ENCODE measurements at places on chromosomes 4 and X.
A peak's percentile ranks its signal among the peaks of the same experiment; 100 is the strongest.

- no peak for DNase-seq
Measured at GRCh38 chr4:114734594-114734993, 136.0 kb downstream of the UGT8 start.

- DNase-seq: no peak
Measured at GRCh38 chr4:148857239-148857972, 415.2 kb upstream of the NR3C2 start.

DNA sequence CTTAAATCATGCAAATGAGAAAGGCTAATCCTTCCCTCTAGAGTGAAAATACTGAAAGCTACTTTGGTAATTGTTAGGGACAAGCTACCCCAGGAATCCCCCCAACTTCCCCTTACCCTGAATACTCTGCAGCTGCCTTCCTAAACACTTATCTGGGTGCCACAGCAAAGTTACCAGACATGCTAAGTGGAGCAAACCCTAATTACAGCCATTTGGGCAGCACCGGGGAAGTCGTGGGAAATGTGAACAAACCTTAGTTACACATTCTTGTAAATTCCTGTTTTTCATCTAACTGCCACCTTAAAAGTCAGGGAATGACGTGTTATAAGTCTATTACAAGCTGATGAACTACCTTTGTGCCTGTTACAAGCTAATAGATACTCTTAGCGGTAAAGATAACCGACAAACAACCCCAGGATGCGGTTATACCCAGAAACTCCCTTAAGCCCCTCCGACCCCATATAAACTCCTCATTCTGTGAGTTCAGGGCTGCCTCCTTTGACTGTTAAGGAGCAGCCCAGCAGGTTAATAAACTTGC, 66.0 kb upstream of the PLAC8 start:
- no peak for DNase-seq

DNA sequence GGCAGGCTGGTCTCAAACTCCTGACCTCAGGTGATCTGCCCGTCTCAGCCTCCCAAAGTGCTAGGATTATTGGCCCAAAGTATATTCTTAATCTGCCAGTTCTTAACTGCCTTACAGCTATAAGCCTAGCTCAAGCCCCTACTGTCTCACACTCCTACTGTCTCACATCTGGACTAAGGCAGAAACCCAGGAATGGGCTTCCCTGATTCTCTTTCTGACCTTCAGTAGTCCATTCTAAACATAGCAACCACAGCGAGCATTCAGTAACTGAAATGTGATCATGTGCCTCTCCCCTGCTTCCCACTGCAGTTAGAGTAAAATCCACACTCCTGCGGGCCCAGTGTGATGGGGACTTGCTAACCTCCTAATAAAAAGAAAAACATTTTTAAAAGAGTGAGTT, 58.9 kb downstream of the MTMR1 start:
- DNase-seq: no peak

GRCh38 chrX:72141372-72142004, 9.8 kb upstream of the RTL5 start:
- no peak for DNase-seq

GRCh38 chr4:178448372-178449035, 1006.3 kb upstream of the AGA start:
- DNase-seq: no peak

- no peak for DNase-seq
Measured at GRCh38 chrX:147072747-147073146, 258.2 kb upstream of the CXorf51A start.

DNA sequence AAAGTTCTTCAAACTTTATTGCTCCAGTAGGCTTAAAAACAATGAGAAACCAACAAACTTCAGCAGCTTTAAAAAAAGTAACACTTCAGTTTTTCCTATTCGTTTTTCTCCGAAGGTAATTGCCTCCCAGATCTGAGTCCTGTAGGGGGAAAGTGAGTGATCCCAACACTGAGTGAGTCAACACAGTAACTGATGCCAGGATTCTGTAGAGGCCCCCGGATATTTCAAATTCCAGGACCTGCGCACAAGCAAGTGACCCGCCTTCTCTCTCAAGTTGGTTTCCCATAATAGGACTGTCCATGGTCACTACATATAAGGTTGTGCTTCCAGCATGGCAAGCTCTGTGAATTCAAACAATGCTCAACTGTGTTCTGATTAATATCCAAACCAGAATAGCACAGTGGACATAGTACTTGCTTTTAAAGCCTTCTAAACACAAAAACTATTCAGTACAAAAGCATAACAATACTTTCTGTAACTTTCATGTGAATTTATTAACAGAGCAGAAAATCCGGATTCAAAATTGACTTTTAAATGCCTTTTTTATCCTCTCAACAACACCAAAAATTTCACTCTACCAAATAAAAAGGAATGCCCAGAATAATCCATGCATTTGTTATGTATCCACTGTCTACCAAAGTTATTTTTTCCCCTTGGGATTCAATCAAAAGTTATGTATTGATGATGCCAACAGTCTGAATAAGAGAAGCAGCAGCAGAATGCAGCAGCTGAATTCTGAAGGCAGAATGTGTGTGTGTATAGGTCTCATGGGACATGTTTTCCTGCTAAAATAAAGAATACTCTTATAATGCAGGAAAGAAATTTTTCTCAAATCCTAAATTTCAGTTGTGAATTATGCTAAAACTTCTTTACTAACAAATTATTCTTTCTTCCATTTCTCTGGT, at the start of gene DMD:
DMD (minus strand) TSS at position 194 of the 905 bp plus-strand sequence. CDS start 237 bp downstream, outside the sequence.
- no peak for DNase-seq

GRCh38 chr4:100118181-100118580, 72.1 kb downstream of the DDIT4L start:
- no peak for DNase-seq

DNA sequence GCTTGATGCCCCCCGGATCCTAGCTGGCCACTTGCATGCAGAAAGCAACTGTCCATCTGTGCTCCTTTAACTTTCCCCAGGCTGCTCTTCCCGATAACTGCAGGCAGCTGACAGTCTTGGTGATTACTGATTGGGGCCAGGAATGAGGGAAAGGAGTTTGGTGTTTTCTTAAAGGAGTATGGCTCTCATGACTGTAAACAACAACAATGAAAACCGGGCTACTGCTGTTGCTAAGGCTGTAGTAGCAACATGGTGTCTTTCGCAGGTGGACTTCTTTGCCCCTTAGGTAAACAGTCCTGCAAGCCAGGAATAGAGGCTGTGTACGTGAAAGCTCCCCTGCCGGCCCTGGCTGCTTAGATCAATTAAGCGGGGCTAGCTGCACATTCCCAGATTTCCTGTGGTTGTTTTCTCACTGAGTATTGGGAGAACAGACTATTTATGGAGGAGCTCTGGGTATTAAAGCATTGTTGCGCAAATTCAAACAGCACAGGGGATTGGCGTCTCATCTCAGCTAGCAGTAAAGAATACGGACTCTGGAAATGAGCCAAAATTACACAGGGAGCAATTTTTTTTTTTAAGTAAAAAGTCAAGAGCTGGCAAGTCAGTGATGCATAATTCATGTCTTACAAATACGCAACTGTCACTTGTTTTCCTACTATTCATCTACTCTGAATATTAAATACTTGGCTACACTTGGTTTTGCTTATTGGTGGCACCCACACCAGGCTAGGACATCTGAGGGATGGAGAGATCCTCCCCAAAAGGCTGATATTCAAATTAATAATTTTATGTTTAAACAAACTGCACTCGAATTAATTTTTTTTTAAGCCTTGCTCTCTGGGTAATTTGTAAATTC, 61.6 kb upstream of the NAP1L5 start:
- no peak for DNase-seq

GRCh38 chr4:16278178-16278577, 51.9 kb upstream of the TAPT1 start:
- DNase-seq: no peak

GRCh38 chrX:20585782-20586181, 319.1 kb upstream of the RPS6KA3 start:
- no peak for DNase-seq

GRCh38 chr4:140156529-140157171, 2.7 kb upstream of the MAML3 start:
- DNase-seq: no peak

- DNase-seq: no peak
Measured at GRCh38 chrX:18194688-18195087, 26.0 kb downstream of the BEND2 start.

DNA sequence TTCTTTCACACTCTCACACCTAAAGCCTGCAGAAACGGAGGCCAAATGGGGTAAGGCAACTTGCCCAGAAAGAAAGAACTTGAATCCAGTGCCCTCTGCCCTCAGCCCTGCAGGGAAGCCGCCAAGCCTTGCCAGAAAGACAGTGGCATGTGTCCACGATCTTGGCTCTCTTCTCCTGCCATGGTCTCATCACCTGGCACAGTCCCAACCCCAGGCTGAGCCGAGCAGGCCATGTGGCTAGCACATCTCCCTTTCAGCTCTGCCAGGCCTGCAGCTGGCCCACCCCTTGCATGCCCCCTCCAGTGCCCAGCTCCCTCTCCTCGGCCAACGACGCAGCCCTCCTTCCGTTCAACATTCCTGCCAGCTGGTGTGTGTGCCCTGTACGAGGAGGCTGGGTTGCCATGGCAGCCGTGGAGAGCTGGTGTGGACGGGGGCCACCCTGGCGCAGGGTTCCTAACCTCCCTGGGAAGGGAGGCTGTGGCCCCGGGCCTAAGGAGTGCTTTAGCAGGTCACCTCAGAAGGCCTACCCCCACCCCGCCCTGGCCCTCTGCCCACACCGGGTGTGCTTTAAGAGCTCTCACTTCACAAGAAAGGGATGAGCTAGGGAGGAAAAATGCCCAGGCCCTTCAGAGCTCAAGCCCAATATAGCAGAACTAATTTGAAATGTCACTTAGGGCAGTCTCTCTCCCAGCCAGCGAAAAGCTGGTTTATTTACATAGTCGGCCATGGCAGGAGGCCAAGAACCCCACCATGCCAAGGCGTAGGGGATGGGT, 73.0 kb upstream of the PJA1 start:
- DNase-seq: peak; percentile 24

GRCh38 chr4:60724623-60725022, 475.5 kb upstream of the ADGRL3 start:
- no peak for DNase-seq

GRCh38 chr4:113293043-113293560, 243.6 kb downstream of the ANK2 start:
- DNase-seq: peak; percentile 38

DNA sequence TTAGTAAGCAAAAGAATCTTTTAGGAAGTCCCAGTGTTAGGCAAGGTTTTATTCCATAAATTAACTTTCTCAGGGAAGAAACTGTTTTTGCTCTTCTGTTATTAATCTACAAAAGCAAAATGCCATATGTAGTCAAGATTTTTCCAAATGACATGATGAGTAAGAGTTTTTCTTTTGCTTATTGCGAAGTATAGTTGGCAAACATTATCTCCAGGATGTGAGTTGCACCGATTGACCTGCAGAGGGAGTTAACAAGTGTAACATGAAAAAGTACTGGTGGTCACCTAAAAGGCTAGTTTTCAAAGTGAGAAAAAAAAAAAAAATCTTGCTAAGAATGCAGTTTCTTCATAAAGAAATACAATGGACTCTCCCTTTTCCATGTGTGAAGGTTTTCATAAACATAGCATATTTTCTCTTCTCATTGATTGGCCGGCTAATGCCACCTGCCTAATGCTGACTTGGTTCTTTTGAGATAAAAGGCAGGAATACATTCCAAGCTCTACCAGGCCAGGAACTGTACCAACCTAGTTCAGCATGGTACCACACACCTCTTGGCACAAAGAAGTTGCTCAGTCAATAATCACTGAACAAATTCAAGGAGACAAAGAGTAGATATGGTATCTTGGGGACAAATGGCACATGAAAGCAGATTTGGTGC, 100.2 kb downstream of the LNX1 start:
- DNase-seq: no peak

- no peak for DNase-seq
Measured at GRCh38 chrX:9635803-9636202, 129.8 kb downstream of the GPR143 start.

DNA sequence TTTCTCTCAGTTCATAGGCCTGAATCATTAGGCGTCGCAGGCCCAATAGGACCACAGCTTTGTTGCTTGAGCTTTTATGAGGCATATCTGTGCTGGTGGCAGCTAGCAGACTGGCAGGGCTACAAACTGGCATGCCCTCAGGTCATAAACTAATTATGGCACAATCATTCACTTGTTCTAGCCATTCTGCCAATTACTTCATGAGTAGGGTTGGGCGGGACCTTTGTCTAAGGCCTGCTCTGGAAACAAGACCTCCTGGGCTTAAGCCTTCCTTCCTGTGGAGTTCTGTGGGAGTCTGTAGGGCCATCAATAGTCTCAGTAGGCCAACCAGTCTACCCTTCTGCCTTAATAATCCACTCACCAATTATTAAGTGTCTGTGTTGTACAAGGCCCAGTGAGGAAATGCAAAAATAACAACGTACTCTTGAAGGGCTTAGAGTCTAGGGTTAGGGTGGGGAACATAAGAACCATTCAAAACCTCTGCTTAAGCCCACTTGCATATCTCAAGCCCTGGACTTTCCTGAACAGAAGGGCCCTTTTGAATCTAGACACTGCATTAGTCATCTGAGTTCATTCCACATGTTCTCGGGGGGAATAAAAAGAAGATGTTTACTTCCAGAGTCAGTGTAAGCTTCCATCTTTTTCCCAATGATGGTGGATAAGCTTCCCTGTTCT, 44.5 kb downstream of the SHROOM4 start:
- no peak for DNase-seq

- DNase-seq: no peak
Measured at GRCh38 chrX:54048412-54048811, 4.1 kb upstream of the PHF8 start.

GRCh38 chr4:152462047-152462446, 73.8 kb downstream of the FBXW7 start:
- no peak for DNase-seq

DNA sequence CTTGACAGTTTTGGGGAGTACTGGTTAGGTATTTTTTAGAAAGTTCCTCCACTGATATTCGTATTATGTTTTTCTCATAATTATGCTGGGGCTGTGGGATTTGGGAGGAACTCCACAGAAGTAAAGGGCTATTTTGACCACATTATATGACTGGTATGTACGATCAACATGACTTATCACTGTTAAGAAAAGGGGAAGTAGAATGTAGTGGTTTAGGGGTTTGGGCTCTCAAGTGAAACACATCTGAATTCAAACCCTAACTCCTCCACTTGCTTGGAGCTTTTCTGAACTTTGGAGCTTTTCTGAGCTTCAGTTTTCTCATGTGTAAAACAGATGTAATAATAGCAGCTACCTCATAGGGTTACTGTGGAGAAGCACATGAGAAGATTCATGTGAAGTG, 96.4 kb upstream of the C1GALT1C1 start:
- DNase-seq: no peak

DNA sequence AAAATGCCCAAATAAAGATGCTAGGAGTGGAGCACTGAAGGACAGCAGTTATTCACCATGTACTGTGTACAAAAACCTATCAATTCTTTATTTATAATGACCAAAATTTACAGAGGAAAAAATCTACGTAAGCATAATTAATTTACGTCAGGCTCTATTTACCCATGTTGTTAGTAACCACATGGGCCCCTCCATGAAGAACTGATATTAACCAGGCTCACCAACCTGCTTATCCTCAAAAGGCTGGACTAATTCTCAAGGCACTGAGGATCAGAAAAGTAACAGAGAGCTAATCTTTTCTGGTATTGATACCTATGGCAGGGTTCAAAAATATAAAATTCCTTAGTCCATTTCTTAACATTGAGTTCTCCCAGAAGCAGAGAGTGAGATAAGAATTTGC, 140.0 kb downstream of the ARHGAP6 start:
- DNase-seq: no peak
